Brain microvascular endothelial cell (primary cell): ENCODE measurements at places on chromosomes 1 and 21.

DNA sequence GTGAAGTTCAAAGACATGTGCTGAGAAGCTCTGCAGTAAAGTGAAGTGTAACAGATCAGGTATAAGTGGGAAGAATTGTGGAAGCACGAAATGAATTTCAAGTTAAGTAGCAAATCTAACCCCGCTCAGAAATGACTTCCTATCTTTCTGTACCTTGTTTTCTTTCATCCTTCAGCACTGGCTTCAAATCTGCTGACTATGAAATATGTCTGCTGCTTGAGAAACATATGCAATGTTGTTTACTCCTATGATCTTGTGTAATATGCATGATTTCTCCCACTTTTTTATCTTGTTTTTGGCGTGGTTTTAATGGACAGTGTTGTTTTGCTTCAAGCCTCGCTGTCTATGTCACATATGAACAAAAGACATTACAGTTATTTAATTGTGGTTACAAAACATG, 545.3 kb upstream of the NCAM2 start:
- no peak for DNase-seq

DNA sequence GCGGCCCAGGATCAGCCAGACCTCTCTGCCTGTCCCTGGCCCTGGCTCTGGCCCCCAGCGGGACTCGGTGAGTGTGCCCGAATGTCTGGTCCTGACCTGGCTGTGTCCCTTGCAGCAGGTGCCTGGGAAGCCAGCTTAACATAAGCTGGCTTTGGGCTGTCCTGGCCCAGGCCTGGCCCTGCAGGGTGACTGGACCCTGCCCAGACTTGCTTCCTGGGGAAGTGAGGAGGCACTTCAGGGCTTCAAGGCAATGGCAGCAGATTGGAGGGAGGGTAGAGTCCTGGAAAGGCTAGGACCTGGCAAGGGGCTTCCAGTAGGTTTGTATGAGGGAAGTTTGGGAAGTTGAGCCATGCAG, 16.4 kb downstream of the RPS6KA1 start:
- DNase-seq, result no peak

GRCh38 chr1:167997037-167997575, 60.2 kb upstream of the MPC2 start:
- no peak for DNase-seq

DNA sequence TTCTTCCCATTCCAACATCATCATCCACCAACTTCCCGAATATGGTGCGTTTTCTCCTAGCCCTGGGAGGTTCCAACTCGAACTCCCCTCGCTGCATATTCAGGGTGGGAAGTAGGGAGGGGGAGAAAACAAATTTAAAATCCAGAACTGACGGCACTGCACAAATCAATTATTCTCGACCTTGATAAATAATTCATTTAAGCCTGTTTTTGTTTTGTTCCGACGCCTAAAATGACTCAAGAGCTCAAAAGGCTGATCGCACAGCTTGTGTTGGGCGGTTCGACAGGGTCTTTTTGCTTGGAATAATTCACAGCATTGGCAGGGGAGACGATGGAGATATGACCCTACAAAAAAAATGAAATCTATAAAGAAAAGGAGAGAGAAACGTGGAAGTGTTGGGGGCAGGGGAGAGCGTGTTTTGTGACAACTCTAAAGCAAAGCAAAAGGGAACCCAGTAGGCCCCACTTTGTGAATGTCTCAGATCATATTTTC, 3.1 kb upstream of the BARHL2 start:
- no peak for DNase-seq
